ENCODE measurements at places on chromosomes 2 and 18.

DNA sequence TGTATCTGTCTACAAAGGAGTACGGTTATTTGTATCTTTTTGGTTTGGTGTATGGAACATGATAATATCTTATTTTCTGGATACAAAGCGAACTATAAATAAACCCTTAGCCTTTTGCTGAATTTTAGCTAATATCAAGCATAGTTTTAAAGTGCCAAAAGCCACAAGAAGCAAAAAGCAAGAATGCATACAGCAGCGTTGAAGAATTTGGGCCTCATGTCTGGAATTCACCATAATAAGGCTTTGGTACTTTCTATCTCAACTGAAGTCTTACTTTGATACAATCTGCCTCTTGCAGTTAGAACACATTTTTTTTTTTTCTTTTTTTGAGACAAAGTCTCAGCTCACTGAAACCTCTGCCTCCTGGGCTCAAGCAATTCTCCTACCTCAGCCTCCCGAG lies 151.5 kb downstream of the ERBB4 start:
- peak; percentile 25 for DNase-seq

DNA sequence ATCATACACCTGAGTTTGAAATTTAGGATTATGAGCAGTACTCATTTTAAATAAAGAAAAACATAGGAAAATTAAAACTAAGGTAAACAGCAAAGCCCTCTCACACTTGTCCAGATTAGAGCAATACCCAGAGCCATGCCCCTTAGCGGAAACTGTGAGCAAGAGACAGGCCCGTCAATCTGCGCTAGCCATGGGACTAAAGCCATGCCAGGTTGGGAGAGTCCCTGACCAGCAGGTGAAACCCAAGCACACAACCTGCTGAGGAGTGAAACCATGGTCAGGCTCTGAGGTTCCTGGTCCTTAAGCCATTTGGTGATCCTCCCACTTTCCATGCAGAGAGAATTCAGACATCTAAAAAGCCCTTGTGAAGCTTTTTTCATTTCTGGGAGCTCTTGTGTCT lies 494.3 kb downstream of the STK39 start:
- DNase-seq: no peak

GRCh38 chr18:27447930-27448329 lies 262.8 kb upstream of the CHST9 start:
- no peak for DNase-seq

GRCh38 chr2:188582211-188582610 lies 290.5 kb downstream of the GULP1 start:
- DNase-seq: peak; percentile 24

- no peak for DNase-seq
Measured at GRCh38 chr18:9851511-9851910, 34.3 kb upstream of the TXNDC2 start.
